Heart left ventricle (tissue), 16 donors: ENCODE measurements at places on chromosomes 5 and 9. TPM values are rescaled to one million over a fixed set of nuclear protein-coding genes. Genes with fewer than 3 reads are reported as not detected.

DNA sequence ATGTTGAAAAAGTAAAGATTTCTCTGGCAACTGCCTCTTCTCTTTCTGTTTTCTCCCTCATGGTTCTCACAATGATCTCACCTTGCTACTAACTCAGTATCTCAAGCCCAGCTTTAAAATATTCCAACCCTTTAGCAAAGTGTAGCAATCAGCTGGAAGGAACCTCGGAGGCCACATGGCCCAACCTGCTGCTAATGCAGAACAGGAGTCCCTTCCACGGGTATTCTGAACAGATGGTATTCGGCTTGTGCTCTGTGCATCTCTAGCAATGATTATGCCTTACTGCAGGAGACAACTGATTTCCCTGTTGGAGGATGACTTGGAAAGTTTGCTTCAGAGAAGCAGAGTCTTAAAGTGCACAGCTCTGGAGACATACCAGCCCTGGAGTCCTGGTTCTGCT is 151.8 kb upstream of the PPP1R2B start:
- no peaks in the 10 kb centered on the region for H3K36me3 ChIP-seq
- H3K27me3 ChIP-seq: no peaks in the 10 kb centered on the region
- DNase-seq: no peak

KLHL9 gene
- 11.8 TPM for total RNA-seq

LCN12 gene
- 8.6 TPM for total RNA-seq

GRCh38 chr5:55864606-55865541 is 13.7 kb downstream of the IL31RA start:
- no peak overlapping the region for H3K27ac ChIP-seq
- H3K27me3 ChIP-seq: no peaks in the 10 kb centered on the region
- H3K36me3 ChIP-seq: no peaks in the 10 kb centered on the region
- H3K4me1 ChIP-seq: no peaks in the 10 kb centered on the region
- no peak overlapping the region for H3K4me3 ChIP-seq
- DNase-seq: no peak

GRCh38 chr5:38941912-38942311 is 96.1 kb downstream of the OSMR start:
- no peak for DNase-seq
- no peaks in the 10 kb centered on the region for H3K27me3 ChIP-seq
- H3K4me1 ChIP-seq: no peaks in the 10 kb centered on the region
- no peak overlapping the region for H3K27ac ChIP-seq
- no peak overlapping the region for H3K4me3 ChIP-seq
- peaks cover 3% of the 10 kb centered on the region for H3K36me3 ChIP-seq

DNA sequence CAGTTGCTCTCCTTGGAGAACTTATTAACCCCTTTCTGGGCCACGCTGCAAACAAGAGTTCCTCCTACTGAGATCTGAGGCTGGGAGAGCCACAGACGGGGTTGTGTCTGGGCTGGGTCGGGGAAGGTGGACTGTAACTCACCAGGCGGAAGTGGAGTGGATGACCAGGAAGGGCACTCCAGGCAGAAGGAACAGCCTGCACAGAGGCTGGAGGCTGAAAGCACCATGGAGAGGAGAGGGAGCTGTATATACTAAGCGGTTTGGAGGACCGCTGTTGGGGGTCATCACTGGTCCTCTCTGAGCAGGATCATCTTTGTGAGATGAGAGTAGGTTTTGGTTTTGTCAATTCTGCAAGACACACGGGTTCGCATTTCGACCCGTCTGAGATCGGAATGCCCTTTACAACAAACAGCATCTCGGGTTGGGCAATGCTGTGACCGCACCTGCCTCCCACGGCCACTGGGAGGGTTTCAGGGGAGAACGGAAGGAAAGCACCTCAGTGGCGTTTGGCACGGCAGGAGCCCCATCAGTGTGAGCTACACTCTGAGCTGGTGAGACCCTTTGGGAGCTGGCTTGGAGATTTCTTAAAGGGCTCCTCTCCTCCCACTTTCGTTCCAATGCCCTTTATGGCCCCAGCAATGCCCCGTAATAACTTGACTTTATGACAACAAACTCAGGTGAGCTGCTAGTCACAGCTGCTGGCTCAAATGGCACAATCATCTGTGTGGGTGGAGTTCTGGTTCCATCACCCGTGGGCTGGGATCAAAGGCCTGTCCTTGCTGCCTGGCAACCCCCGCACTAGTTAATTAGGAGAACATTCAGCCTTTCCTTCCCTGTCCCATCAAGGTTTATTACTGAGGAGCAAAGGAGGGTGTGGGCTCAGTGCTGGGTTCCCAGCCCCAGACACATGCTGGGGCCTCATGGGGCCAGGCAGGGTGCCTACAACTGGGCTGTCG is 18.7 kb upstream of the NEURL1B start:
- DNase-seq: no peak
- H3K27ac ChIP-seq: no peak overlapping the region
- peaks cover 3% of the 10 kb centered on the region for H3K4me1 ChIP-seq
- H3K27me3 ChIP-seq: no peaks in the 10 kb centered on the region
- no peaks in the 10 kb centered on the region for H3K36me3 ChIP-seq

DNA sequence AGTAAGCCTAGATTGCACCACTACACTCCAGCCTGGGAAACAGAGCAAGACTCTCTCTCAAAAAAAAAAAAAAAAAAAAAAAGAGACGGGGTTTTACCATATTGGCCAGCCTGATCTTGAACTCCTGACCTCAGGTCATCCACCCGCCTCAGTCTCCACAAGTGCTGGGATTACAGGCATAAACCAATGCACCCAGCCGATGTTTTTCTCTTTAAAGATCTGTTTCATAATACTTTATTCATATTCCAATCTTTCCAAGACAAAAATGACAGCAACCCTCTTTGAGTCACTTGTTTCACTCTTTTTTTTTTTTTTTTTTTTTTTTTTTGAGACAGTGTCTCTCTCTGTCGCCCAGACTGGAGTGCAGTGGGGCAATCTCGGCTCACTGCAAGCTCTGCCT is 13.6 kb upstream of the LMNB1 start:
- H3K4me3 ChIP-seq: no peak overlapping the region
- no peaks in the 10 kb centered on the region for H3K27me3 ChIP-seq
- no peaks in the 10 kb centered on the region for H3K4me1 ChIP-seq
- no peaks in the 10 kb centered on the region for H3K36me3 ChIP-seq
- H3K27ac ChIP-seq: peak overlapping the region; percentile 87
- no peak for DNase-seq

DNA sequence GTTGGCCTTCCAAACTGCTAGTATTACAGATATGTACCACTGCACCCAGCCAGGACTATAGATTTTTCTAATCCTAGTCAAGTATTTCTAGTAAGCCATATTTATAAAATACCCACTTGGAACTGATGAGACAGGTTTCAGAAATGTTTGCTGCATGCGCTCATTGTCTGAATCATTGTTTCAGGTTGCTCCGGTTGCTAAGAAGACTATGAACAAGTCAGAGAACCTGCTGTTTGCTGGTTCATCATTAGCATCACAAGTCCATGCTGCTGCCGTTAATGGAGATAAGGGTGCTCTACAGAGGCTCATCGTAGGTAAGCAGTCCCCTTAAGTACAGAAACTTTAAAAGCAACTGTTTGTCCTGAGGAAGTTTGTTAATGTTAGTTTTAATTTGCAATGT is 5.3 kb downstream of the INVS start:
- H3K4me3 ChIP-seq: no peak overlapping the region
- H3K36me3 ChIP-seq: peaks cover 68% of the 10 kb centered on the region
- no peak overlapping the region for H3K27ac ChIP-seq
- H3K4me1 ChIP-seq: no peaks in the 10 kb centered on the region
- DNase-seq: no peak
- no peaks in the 10 kb centered on the region for H3K27me3 ChIP-seq

- H3K4me1 ChIP-seq: no peaks in the 10 kb centered on the region
- no peak for DNase-seq
- H3K27ac ChIP-seq: no peak overlapping the region
Measured at GRCh38 chr5:155260798-155261197, 247.2 kb downstream of the KIF4B start.

- no peaks in the 10 kb centered on the region for H3K27me3 ChIP-seq
- no peak for DNase-seq
- no peaks in the 10 kb centered on the region for H3K4me1 ChIP-seq
- no peak overlapping the region for H3K4me3 ChIP-seq
- H3K27ac ChIP-seq: no peak overlapping the region
- no peaks in the 10 kb centered on the region for H3K36me3 ChIP-seq
Measured at GRCh38 chr9:9061627-9062026, 1262.0 kb upstream of the DMAC1 start.
